ENCODE measurements at places on chromosomes 1 and 21. TPM values are rescaled to one million over a fixed set of nuclear protein-coding genes. Genes with fewer than 3 reads are reported as not detected.
A peak's percentile ranks its signal among the peaks of the same experiment; 100 is the strongest.

DNA sequence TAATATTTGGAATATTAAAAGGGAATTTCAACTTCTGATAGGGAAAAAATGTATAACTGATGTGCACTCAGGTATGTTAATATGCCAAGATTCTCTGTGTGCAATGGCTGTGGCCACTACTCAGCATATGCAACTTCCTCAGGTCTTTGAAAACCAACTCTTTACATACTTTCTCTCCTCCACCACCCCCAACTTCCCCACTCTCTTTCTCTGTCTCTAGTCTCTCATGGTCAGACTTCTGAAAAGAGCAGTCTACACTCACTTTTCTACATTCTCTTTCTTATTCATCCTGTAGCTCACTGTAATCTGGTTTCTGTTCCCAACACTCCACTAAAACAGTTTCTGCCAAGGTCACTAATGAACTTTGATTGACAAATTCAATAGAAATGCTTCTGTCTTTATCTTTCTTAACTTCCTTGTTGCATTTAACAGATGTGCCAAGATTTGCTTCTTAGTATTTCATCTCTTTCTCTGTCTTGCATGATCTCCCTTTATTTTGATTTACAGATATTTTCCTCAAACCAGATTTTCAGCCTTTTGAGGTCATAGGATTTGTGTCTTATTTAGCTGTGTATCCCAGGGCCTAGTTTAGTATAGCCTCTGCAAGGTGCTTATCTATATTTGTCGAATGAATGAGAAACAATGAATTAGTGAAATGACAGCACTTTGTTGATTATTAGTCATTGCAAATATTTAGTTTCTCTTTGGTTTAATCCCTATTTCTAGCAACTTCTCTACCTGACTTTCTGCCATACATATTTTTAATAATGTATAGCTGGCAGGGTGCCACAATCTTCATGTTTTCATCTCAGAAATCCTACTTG is 168.9 kb downstream of the LMO4 start:
- DNase-seq = no peak
- H3K27me3 ChIP-seq = no peaks in the 10 kb centered on the region
- no peak overlapping the region for H3K27ac ChIP-seq
- no peaks in the 10 kb centered on the region for H3K36me3 ChIP-seq
- no peak overlapping the region for H3K4me3 ChIP-seq
- no peaks in the 10 kb centered on the region for H3K4me1 ChIP-seq

GRCh38 chr1:54255026-54255702 is 55.2 kb downstream of the MRPL37 start:
- DNase-seq = no peak
- no peaks in the 10 kb centered on the region for H3K36me3 ChIP-seq

PLD5 gene
- total RNA-seq = 9.2 TPM

- H3K27me3 ChIP-seq = no peaks in the 10 kb centered on the region
- H3K27ac ChIP-seq = no peak overlapping the region
- no peak overlapping the region for H3K4me3 ChIP-seq
- DNase-seq = peak; percentile 51
Measured at GRCh38 chr1:3564921-3565831, 46.1 kb downstream of the MEGF6 start.

- H3K27me3 ChIP-seq = no peaks in the 10 kb centered on the region
- no peak for DNase-seq
- peaks cover 9% of the 10 kb centered on the region for H3K4me1 ChIP-seq
- no peak overlapping the region for H3K27ac ChIP-seq
Measured at GRCh38 chr1:172083191-172083590, 241.9 kb downstream of the DNM3 start.

APCS gene
- total RNA-seq = not detected

OR2M3 gene
- 0.15 TPM for total RNA-seq

DNA sequence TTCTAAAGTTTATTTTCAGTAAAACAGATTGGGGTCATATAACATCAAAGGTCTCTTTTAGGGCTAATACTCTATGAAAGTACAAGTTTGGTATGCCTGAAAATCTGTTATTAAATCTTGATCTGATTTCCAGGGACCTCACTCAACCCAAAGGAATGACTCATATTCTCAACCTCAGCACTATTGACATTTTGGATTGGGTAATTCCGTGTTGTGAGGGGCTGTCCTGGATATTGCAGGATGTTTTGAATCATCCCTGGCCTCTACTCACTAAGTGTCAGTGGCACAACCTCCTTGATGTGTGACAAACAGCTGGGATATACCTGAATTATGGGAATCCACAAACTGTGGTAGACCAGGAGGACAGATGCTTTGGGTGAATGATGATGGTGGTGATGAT is 51.5 kb upstream of the CYP2J2 start:
- H3K4me3 ChIP-seq = no peak overlapping the region
- no peaks in the 10 kb centered on the region for H3K4me1 ChIP-seq
- no peaks in the 10 kb centered on the region for H3K36me3 ChIP-seq
- H3K27ac ChIP-seq = no peak overlapping the region
- H3K27me3 ChIP-seq = peaks cover 25% of the 10 kb centered on the region

DNA sequence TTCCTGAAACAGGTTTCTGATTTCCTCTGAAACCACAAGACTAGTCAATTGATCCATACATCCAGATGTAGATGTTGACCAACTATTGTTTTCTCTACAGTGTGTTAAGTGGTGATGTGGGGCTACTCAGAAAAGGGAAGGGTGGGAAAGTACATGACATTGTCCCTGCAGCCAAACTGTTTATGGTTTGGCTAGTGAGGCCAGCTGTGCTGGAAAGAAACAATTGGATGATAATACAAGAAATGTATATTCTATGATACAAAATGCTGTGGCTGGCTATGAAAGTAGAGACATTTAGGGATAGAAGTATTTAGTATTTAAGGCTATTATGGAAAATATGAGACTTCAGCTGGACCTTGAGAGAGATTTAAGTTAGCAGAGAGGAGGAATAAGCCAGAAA is 244.5 kb downstream of the ADGRL2 start:
- no peaks in the 10 kb centered on the region for H3K4me1 ChIP-seq
- no peaks in the 10 kb centered on the region for H3K36me3 ChIP-seq
- H3K27me3 ChIP-seq = peaks cover 22% of the 10 kb centered on the region
- no peak for DNase-seq
- H3K4me3 ChIP-seq = no peak overlapping the region

RIIAD1 gene
- total RNA-seq = not detected

TIAM1 gene
- total RNA-seq = 14.3 TPM

Measured in A673 (cell line).